Esophagus squamous epithelium (tissue), 5 donors: ENCODE measurements at places on chromosomes 16 and 17.

- no peak for DNase-seq
Observed at GRCh38 chr17:28474111-28474531, 677 bp downstream of the SLC13A2 start.

- no peak for DNase-seq
Observed at GRCh38 chr17:15935891-15936290, 9.0 kb upstream of the ADORA2B start.

GRCh38 chr16:17776888-17777287 lies 306.1 kb upstream of the XYLT1 start:
- DNase-seq = no peak

GRCh38 chr16:8237452-8237851 lies 352.9 kb downstream of the TMEM114 start:
- no peak for DNase-seq

DNA sequence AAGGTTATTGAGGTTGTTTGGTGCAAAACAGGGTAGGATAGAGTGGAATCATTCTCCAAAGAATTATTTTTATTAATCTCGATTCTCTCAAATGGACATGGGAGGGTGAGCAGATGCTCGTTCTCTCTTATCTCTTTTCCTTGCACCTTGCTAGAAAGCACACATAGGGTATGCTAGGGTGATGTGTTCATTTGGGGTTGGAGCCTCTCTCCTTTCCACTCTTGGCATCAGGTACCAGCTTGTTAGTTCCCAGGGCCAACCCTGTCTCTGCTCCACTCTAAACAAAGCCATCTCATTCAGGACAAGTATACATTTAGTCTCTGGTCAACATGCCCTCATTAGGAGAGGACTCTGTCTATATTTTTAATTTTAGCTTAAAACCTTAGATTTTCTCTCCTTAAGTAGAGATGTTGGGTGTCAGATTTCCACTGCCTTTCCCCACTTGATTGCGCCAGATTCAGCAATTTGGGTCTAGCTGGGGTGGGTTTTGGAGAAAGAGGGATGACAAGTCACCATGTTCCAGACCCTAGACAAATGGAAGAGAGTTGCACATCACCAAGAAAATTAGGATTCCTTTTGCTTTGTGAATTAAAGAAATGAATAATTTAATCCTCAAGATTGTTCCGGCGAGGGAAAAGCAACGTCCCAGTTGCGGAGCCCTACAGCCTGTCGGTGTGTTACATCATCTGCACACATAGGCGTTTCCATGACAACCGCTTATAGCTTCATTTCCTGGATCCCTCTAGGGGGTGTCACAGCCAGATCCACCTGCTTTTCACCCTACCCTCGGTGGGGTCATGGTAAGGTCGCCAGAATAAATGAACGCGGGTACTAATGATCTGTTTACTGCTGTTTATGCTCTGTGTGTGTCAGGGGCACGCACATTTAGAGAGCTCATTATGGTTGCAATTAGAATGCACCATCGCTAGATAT lies 41.6 kb downstream of the SNX11 start:
- no peak for DNase-seq
